ENCODE measurements at places on chromosomes 1 and 21. TPM values are rescaled to one million over a fixed set of nuclear protein-coding genes. Genes with fewer than 3 reads are reported as not detected.

DNA sequence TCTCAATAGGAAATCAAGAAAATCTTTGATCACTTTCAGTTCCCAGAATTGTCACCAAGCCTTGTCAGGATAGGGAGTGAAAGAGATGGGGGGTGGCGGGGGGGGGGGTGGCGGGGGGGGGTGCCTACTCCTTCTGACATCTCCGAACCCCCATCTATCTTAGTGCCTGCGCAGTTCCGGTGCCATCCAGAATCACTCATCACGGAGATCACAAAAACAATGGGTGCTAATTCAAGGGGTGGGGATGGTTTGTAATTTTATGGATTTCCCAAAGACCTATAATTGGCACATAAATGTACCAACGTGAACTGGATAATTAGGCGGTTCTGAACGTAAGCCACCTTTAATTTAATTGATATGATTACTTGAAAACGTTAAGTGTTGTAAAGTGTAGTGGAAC, 2.1 kb downstream of the DAB1 start:
- H3K4me1 ChIP-seq: peaks cover 9% of the 10 kb centered on the region
- no peak overlapping the region for H3K4me3 ChIP-seq
- H3K27ac ChIP-seq: no peak overlapping the region
- H3K27me3 ChIP-seq: peaks cover 9% of the 10 kb centered on the region
- no peaks in the 10 kb centered on the region for H3K36me3 ChIP-seq
- DNase-seq: no peak

DNA sequence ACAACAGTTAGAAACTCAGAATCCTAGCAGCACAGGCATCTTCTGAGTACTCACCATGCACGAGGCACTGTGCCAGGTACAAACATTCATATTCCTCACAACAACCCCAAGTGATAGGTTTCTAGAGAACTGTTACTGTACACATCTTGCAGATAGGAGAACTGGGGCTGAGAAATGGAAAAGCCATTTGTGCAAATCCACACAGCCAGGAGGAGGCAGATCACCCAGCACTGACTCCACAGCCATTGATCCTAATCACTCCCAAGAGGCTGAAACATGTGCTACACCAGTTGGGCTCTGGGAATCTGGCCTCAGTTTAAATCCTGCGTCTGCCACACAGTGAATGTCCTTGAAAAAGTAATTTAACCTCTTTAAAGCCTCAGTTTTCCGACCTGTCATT, 151.0 kb downstream of the ST6GALNAC5 start:
- no peaks in the 10 kb centered on the region for H3K27me3 ChIP-seq
- H3K27ac ChIP-seq: no peak overlapping the region
- H3K4me3 ChIP-seq: no peak overlapping the region

GRCh38 chr1:183080406-183080805, 57.2 kb downstream of the LAMC1 start:
- no peak overlapping the region for H3K4me3 ChIP-seq
- no peaks in the 10 kb centered on the region for H3K36me3 ChIP-seq
- no peak for DNase-seq
- no peak overlapping the region for H3K27ac ChIP-seq
- H3K4me1 ChIP-seq: no peaks in the 10 kb centered on the region
- peaks cover 7% of the 10 kb centered on the region for H3K27me3 ChIP-seq

DNA sequence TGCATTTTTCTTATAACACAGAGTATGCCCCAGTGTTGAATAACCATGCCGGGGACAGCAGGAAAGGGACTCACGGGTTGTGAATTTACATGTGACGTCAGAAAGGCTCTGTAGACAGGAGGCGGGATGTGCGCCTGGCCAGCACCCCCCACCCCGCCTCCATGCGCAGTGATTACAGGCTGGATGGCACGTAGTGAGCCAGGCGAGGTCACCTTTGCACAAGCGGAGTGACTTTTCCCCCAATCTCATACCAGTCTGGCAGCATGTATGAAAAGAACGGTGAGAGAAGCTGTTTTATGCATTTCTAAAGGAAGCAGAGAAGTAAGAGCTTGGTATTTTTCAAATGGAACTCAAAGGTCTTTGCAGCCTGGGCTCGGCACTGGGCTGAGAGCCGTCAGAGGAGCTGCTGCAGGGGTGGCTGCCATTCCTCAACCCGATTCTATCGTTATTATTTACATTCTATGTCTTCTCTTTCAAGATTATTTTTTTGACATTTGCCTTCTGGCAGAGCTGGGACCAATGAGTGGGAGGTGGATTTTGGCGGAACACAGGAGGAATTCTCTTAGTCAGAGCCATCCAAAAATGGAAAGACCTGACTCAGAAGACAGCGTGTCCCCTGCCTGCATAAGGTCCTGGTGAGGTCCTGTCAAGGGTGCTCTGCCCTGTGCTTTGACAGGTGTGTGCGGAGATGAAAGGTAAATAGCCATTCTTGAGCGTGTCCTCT, 115.6 kb upstream of the SLC45A1 start:
- H3K27ac ChIP-seq: no peak overlapping the region
- DNase-seq: no peak
- H3K4me1 ChIP-seq: no peaks in the 10 kb centered on the region
- H3K27me3 ChIP-seq: peaks cover 5% of the 10 kb centered on the region
- H3K4me3 ChIP-seq: no peak overlapping the region
- H3K36me3 ChIP-seq: no peaks in the 10 kb centered on the region

DNA sequence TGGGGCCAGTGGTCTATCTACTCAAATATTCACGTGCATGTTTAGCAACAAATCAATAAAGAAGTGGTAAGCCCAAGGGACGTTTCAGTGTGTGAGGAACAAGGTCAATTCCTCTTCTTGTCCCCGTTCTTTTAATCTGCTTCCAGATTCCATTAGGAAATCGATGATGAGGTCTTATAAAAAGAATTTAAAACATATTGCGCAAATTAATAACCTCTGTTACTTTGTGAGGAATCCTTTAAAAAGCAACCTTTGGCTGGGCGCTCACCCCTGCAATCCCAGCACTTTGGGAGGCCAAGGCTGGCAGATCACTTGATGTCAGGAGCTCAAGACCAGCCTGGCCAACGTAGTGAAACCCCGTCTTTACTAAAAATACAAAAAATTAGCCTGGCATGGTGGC, 113.0 kb upstream of the TMPRSS2 start:
- no peak overlapping the region for H3K4me3 ChIP-seq
- no peak for DNase-seq
- no peak overlapping the region for H3K27ac ChIP-seq
- no peaks in the 10 kb centered on the region for H3K4me1 ChIP-seq
- H3K27me3 ChIP-seq: peaks cover 43% of the 10 kb centered on the region

DNA sequence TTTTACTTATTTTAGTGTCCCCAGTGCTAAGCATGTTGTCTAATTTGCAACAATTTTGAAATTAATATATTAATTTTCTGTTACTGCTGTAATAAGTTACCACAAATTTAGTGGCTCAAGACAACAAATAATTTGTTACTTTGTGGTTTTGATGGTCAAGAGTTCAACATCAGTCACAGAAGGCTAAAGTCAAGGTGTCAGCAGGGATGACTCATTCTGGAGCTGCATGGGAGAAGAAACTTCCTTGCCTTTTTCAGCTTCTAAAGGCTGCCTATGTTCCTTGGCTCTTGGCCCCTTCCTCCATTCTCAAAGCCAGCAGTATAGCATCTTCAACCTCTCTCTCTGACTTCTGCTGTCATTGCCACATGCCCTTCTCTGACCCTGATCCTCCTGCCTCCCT, 271.8 kb downstream of the HLX start:
- no peaks in the 10 kb centered on the region for H3K36me3 ChIP-seq
- H3K4me1 ChIP-seq: no peaks in the 10 kb centered on the region
- no peak for DNase-seq
- no peaks in the 10 kb centered on the region for H3K27me3 ChIP-seq

- H3K27me3 ChIP-seq: peaks cover 14% of the 10 kb centered on the region
- H3K27ac ChIP-seq: no peak overlapping the region
- H3K4me3 ChIP-seq: no peak overlapping the region
- no peaks in the 10 kb centered on the region for H3K36me3 ChIP-seq
- no peak for DNase-seq
- H3K4me1 ChIP-seq: peaks cover 11% of the 10 kb centered on the region
Observed at GRCh38 chr21:45841033-45841432, 140.5 kb upstream of the COL6A1 start.

- no peak overlapping the region for H3K4me3 ChIP-seq
- H3K27me3 ChIP-seq: no peaks in the 10 kb centered on the region
- no peak overlapping the region for H3K27ac ChIP-seq
- no peaks in the 10 kb centered on the region for H3K4me1 ChIP-seq
- DNase-seq: no peak
Observed at GRCh38 chr1:11767922-11768704, 6.1 kb downstream of the C1orf167 start.

DNA sequence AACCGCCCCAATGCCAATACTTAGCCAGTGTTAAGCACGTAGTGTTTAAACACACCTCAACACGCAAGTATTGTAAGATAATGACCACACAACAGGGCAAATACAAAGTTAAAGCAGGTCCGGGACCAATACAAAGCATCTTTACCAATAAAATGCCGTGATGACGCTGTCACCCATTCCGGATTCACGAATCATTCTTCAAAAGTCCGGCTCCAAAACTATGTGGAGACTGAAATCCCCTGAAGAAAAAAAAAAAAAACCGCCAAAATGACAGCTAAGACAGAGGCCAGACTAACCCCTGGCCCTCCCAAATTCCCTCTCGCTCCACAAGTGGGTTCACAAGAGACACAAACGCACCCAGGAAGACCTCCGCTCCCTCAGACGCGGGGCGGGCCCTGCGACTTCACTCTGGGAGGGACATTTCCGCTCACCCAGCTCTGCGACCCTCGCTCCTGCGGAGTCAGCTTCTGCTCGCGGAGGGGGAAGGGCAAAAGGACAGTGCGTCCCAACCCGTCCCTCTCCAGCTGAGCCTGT, 625 bp upstream of the DARS2 start:
- no peak for DNase-seq

GRCh38 chr1:57674801-57675200, 250.9 kb upstream of the DAB1 start:
- H3K27ac ChIP-seq: no peak overlapping the region
- H3K4me1 ChIP-seq: no peaks in the 10 kb centered on the region
- DNase-seq: no peak

DNA sequence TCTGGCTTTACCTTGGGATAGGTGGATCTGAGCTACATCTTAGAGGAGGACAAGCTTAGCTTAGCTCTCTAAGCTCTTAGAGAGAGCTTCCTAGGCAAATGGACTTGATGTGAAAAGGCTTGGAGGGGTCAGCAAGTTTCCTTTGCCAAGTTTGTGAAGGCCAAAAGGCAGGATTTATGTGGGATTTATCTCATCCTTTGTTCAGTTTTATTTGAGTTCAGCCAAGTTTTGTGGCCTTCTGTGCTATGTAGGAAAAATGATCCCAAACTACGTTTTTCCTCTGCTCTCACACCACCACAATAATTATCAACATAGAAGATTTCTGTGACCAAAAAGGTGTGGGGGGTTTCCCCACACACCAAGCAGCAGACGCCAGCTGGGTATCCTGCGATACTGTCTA, 26.0 kb upstream of the RNF11 start:
- no peak overlapping the region for H3K4me3 ChIP-seq
- no peak overlapping the region for H3K27ac ChIP-seq
- H3K4me1 ChIP-seq: peaks cover under 1% of the 10 kb centered on the region
- DNase-seq: no peak
- H3K36me3 ChIP-seq: no peaks in the 10 kb centered on the region

DNA sequence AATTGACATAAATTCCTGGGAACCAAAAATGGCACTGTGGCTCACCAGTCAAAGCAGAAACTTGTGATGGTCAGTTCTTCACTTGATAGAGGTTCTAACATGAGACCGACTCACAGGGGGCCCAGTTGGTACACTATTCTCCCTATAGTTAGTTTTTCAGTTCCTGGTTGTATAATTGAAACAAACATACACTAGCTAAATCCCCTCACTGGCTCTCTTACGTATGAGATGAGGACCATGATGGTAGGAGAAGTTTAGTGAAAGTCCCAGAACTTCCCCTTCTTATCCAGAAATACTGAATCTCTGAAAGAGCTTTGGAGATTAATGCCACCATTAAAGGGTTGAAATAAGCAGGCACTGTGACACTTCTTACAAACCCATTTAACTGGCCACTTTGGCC, 2.8 kb upstream of the S100B start:
- H3K27me3 ChIP-seq: no peaks in the 10 kb centered on the region
- H3K36me3 ChIP-seq: no peaks in the 10 kb centered on the region
- DNase-seq: no peak
- peaks cover 28% of the 10 kb centered on the region for H3K4me1 ChIP-seq

GRCh38 chr1:38534473-38534823, 325.1 kb downstream of the RRAGC start:
- DNase-seq: no peak
- H3K27me3 ChIP-seq: no peaks in the 10 kb centered on the region
- no peak overlapping the region for H3K27ac ChIP-seq
- H3K36me3 ChIP-seq: no peaks in the 10 kb centered on the region
- H3K4me3 ChIP-seq: no peak overlapping the region
- H3K4me1 ChIP-seq: no peaks in the 10 kb centered on the region

DNA sequence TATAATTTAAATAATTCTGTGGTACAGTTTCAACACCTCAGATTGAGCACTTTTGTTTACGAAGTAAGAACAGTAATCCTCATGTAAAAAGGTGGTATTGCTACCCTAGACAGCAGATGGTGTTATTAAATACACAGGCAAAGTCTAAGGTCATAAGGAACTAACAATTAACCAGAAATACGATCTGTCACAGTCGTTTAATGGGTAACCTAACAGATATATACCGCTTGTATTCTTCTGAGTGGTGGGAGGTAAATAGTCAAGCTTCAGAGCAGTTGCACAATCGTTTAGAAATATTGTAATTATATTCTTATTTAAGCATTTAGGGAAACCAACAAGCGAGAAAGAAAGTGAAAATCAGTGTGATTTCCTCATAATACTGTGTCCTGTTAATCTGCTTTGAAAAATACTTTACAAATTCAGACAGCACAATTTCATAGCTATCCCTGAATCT, 9.8 kb upstream of the IRF2BP2 start:
- no peaks in the 10 kb centered on the region for H3K36me3 ChIP-seq
- H3K4me3 ChIP-seq: no peak overlapping the region
- no peak for DNase-seq
- H3K27me3 ChIP-seq: no peaks in the 10 kb centered on the region

- H3K27me3 ChIP-seq: no peaks in the 10 kb centered on the region
- H3K4me1 ChIP-seq: no peaks in the 10 kb centered on the region
- H3K4me3 ChIP-seq: no peak overlapping the region
- no peak for DNase-seq
- no peaks in the 10 kb centered on the region for H3K36me3 ChIP-seq
Observed at GRCh38 chr1:170716835-170717429, 53.0 kb downstream of the PRRX1 start.

- no peaks in the 10 kb centered on the region for H3K27me3 ChIP-seq
- peak overlapping the region; percentile 44 for H3K27ac ChIP-seq
- DNase-seq: no peak
- peaks cover 17% of the 10 kb centered on the region for H3K4me1 ChIP-seq
- peak overlapping the region; percentile 94 for H3K4me3 ChIP-seq
Observed at GRCh38 chr1:27873671-27874384, 1.5 kb downstream of the THEMIS2 start.

The E2F2 gene
- total RNA-seq: 2.6 TPM

The IGSF9 gene
- total RNA-seq: not detected

The PTCH2 gene
- 1.3 TPM for total RNA-seq

The PIK3C2B gene
- total RNA-seq: 35.4 TPM

The RNU1-4 gene
- 2,148 TPM for total RNA-seq

The IFI16 gene
- total RNA-seq: 123 TPM

The HNRNPR gene
- total RNA-seq: 122 TPM

The TMEM54 gene
- not detected for total RNA-seq
